Epithelial cell of esophagus (primary cell): ENCODE measurements at places on chromosomes 3 and 15.

DNA sequence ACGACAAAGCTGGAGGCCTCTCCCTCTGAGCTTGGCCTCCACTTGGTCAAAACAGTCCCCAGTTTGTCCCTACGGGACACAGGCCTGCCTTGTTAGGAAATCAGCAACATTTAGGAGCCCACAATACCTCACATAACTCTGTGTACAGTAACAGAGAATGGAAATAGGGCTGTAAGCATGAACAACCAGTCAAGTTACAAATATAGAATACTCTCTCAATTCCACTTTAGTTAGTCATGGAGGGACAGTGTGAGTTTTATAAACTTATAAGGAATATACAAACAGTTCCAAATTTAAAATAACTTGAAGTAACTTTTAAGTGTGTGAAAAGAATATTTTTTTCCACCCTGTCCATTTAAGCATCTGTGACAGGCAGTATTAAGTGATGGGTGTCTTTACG is 129.4 kb downstream of the PGPEP1L start:
- no peak for DNase-seq

- DNase-seq, result no peak
These were observed 119.6 kb downstream of the CHDH start for GRCh38 chr3:53726643-53727042.

DNA sequence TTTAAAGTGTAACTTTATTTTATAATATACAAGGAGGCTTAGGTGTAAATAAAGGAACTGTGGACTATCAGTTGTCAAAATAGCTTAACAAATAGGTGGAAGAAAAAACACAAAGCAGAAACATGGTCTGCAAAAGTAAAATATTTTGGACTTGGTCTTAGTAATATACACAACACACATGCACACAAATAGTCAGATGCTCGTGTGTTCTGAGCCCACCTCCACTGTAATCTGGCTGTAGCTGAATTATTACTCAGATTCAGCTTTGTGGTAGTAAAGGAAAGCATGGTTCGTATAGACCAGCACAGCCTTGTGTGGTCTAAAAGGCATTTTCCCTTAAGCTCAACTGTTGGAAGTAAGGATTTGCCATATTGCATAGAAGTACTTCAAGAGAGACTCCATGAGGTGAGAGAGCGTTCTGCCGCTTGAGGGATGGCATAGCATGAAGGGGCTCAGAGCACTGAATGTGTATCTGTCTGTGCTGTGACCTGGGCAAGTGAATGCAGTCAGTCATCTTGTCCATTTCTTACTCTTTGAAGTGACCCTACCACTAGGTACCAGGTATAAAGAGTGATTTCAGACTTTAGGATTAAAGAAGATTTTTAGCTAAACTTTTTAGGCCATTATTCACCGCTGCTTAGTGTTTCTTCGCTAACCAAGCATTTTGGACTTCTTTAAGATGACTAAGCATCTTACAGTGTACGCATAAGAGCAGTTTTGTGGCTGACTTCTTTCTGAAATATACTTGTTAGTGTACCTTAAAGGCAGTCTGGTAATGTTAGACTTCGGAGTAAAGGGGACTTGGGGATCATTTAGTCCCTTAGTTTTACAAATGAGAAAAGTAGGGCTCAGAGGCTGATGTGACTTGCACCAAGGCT is 15.2 kb downstream of the TPM1 start:
- no peak for DNase-seq

GRCh38 chr15:88166082-88166993 is 90.2 kb downstream of the NTRK3 start:
- no peak for DNase-seq

DNA sequence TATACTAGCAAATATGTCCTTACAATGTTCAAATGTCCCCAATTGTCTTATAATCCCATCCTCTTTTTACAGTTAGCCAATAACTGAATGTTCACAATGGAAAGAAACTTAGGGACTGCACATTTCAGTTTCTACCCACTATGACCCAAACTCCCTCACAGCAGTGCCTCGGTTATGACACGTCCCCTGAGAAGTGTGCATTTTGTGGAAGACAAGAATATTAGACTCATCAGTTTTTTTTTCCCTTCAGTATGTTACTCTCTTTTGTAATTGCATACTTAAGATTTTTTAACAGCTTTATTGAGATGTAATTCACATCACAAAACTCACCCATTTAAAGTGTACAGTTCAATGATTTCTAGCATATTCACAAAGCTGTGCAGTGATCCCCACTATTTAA is 64.8 kb downstream of the IGF2BP2 start:
- DNase-seq, result no peak

- DNase-seq, result no peak
These were observed 20.7 kb downstream of the IGSF11 start for GRCh38 chr3:119013951-119014350.

DNA sequence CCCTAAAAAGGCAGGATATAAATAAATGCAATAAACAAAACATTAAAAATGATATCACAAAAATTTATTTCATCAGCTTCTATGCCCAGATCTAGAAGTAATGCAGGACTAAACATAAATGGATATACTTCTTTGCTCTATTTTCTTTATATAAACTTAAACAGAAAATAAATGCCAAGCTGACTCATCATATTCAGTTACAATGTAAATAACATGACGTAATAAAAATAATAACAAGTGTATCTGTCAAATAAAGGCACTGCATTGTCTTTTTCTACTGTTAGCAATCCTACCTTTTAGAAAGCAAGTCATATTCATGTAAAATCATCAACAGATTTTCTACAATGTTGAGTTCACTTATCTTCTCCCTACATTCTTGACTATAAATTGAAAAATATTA is 61.6 kb downstream of the NEK10 start:
- DNase-seq, result peak; percentile 27

- DNase-seq, result no peak
These were observed 11.2 kb upstream of the CHCHD6 start for GRCh38 chr3:126692858-126693257.

GRCh38 chr3:36813305-36813704 is 49.0 kb upstream of the DCLK3 start:
- DNase-seq, result peak; percentile 83

GRCh38 chr15:52663536-52664294 is 15.5 kb downstream of the ATOSA start:
- DNase-seq, result no peak

GRCh38 chr3:153130312-153130977 is 31.6 kb upstream of the RAP2B start:
- DNase-seq, result peak; percentile 77

GRCh38 chr3:151537726-151538125 is 76.9 kb upstream of the IGSF10 start:
- DNase-seq, result no peak

DNA sequence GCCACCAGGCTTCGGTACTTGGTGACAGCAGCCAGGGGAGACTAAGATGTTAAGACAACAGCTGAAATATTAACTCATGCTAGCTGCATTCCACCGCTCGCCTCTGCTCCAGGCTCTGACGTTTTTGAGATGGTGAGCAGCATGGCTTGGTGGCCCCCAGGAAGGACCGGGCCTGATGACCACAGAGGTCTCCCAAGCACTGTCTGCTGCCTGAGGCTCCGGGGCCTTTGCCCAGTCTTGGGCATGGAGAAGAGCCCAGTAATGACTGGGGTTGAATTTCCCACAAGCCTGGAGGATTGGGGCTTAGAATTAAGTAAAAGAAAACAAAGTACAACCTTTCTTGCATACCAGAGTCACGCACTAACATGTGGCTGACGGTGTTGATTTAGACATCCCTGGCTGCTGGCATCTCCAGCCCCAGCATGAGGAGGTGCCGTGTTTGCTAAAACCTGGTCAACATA is 243.6 kb upstream of the LYSMD4 start:
- peak; percentile 88 for DNase-seq

DNA sequence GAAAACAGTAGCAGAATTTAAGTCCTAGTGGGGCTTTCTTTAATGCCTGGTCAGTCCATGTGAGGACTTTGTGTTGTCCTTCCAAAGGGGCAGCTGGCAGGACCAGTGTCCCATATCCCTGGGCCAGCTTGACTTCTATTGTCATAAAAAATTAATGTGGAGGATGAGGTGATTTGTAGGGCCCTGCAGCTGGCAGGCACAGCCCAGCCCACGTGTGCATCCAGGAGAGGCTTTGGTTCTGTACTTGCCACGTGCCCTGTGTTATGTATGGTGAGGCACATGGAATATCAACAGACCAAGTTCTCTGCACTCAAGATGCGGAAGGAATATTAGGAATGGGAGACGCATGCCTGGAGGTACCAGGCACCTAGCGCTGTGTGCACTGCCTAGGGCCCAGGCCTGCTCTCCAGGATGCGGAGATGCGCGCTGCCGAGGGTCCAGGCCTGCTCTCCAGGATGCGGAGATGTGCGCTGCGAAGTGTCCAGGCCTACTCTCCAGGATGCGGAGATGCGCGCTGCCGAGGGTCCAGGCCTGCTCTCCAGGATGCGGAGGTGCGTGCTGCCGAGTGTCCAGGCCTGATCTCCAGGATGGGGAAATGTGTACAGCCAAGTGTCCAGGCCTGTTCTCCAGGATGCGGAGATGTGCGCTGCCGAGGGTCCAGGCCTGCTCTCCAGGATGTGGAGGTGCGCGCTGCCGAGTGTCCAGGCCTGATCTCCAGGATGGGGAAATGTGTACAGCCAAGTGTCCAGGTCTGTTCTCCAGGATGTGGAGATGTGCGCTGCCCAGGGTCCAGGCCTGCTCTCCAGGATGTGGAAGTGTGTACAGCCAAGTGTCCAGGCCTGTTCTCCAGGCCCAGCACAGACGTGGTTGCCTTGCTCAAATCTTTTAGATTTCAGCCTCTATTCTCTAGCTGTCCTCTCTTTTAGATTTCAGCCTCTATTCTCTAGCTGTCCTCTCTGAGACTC is 183.3 kb upstream of the ROPN1 start:
- no peak for DNase-seq

DNA sequence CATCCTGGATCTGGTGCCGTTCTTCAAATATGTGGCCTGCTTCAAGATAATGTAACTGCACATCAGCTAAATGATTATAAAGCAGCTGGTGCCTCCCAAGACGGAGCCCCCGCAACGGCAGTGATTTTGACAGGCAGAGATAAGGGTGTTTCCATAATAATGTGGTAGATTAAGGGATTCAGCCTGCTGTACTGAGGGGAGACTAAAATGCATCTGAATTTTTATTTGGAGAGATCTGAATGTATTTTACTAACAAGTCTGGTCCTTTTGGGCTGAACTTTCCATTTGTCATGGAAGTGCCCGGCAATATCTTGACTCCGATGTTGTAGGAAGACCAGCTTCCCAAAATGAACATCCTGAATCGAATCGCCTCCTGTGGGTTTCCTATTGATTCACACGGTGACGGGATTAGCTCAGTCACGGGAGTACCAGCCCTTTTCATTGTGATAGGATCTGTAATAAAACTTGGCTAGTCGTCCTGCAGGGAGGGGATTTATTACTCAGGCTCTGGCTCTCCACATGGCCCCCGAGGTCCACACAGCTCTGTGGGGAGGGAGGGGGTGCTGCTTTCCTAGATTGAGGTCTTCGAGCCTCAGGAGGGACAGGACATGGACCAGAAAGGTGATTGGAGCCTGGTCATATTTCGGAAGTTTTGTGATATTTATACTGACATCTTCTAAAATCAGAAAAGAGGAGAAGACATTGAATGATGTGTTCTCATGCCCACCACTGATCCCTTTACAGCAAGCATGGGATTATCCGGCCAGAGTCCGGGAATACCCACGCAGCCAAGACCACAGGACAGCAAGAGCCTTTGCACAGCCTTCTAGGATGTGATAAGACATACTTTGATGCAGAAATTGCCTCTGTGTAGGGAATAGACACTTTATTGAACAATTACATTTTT is 2.5 kb upstream of the PCSK6 start:
- no peak for DNase-seq

DNA sequence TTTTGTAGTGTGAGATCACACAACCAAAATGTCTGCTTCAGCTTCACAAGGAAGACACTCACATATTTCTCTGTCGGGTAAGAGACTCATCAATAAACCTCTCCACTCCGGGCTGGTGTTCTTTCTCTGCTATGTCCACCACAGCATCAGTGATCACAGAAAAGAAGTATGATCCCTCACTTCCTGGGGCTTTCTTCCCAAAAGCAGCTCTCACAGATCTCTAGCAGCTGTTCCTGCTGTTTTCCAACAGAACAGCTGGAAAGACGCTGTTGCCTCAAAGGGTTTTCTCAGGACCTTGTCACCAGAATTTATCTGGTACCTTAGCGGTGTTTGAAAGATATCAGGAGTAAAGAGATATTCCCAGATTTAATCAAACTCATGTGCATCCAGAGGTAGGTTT is 46.4 kb downstream of the GATM start:
- no peak for DNase-seq
